T-cell (primary cell): ENCODE measurements at places on chromosomes 3 and 15.

- DNase-seq: peak; percentile 28
- H3K27me3 ChIP-seq: no peaks in the 10 kb centered on the region
- no peaks in the 10 kb centered on the region for H3K36me3 ChIP-seq
These were observed 1.7 kb downstream of the P2RY14 start for GRCh38 chr3:151276687-151277042.

- no peak overlapping the region for H3K4me3 ChIP-seq
- H3K27ac ChIP-seq: no peak overlapping the region
- no peak for DNase-seq
- no peaks in the 10 kb centered on the region for H3K4me1 ChIP-seq
These were observed 38.5 kb upstream of the FOXP1 start for GRCh38 chr3:71621825-71622537.

- no peak overlapping the region for H3K4me3 ChIP-seq
- peak; percentile 71 for DNase-seq
- H3K27me3 ChIP-seq: no peaks in the 10 kb centered on the region
These were observed 58.2 kb downstream of the RAB7A start for GRCh38 chr3:128784232-128784631.

DNA sequence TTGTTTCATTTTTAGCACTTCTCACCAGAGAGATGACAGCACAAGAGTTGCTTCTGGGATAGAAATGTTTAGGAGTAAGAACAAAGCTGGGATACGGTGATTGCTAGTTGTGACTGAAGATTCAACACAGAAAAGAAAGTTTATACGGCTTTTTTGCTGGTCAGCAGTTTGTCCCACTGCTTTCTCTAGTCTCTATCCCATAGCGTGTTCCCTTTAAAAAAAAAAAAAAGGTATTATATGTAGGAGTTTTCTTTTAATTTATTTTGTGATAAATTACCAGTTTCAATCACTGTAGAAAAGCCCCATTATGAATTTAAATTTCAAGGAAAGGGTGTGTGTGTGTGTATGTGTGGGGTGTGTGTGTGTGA is 48.0 kb downstream of the PGPEP1L start:
- H3K4me3 ChIP-seq: no peak overlapping the region
- H3K4me1 ChIP-seq: no peaks in the 10 kb centered on the region
- H3K36me3 ChIP-seq: peaks cover 26% of the 10 kb centered on the region
- DNase-seq: no peak
- no peaks in the 10 kb centered on the region for H3K27me3 ChIP-seq
- H3K27ac ChIP-seq: no peak overlapping the region

GRCh38 chr3:88364926-88365325 is 215.2 kb downstream of the C3orf38 start:
- no peak overlapping the region for H3K27ac ChIP-seq
- H3K4me3 ChIP-seq: no peak overlapping the region
- no peaks in the 10 kb centered on the region for H3K4me1 ChIP-seq
- H3K27me3 ChIP-seq: no peaks in the 10 kb centered on the region
- H3K36me3 ChIP-seq: no peaks in the 10 kb centered on the region

DNA sequence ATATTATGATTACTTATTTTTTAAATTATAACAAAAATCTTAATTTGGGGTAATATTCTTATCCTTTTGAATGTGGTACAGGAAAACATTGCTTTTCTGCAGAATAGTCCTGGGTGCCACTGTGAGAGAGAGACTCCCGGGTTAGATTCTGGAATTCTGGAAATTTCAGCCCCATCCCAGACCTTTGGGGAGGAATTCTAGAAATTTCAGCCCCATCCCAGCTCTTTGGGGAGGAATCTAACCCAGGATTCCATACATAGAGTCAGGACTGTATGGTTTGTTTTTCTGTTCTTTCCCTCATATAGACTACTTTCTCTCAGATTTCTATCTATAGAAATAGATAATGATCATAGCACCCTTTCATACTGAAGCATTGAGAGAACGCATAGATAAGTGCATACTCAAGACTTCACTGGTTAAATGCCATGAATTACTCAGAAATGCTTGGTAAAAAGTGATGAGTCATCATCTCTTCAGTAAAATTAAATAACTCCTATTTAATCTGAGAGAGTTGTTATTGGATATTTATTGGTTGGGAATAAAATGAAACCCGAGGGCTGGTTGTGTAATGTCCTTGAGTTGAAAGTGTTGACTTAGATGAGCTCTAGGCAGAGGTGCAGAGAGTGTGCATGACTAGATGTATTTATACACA is 8.3 kb downstream of the EIF2AK4 start:
- H3K27ac ChIP-seq: no peak overlapping the region
- H3K4me3 ChIP-seq: no peak overlapping the region
- H3K27me3 ChIP-seq: no peaks in the 10 kb centered on the region
- DNase-seq: no peak
- H3K4me1 ChIP-seq: no peaks in the 10 kb centered on the region

DNA sequence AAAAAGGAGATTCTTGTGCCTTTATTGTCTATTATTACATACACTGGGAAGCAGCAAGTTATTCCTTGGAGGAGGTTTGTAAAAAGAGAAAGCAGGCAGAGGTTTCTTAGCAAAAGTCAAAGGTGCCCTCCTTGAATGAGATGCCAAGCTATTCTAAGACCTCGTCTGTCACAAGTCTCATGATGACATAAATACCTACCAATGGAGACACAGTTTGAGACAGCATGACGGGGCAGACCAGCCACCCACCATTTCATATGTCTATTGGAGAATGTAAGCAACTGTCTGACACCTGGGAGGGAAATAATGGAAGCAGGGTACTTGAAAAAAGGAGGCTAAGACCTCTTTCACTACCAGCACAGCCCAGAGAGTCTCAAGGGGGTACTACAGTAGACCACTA is 2.2 kb downstream of the RGMA start:
- H3K27me3 ChIP-seq: peaks cover 2% of the 10 kb centered on the region
- no peak for DNase-seq
- H3K4me3 ChIP-seq: no peak overlapping the region
- H3K4me1 ChIP-seq: peaks cover 21% of the 10 kb centered on the region

- no peak overlapping the region for H3K4me3 ChIP-seq
- H3K27ac ChIP-seq: no peak overlapping the region
- H3K36me3 ChIP-seq: no peaks in the 10 kb centered on the region
- H3K4me1 ChIP-seq: no peaks in the 10 kb centered on the region
These were observed 8.3 kb upstream of the GREM1 start for GRCh38 chr15:32709295-32710033.

DNA sequence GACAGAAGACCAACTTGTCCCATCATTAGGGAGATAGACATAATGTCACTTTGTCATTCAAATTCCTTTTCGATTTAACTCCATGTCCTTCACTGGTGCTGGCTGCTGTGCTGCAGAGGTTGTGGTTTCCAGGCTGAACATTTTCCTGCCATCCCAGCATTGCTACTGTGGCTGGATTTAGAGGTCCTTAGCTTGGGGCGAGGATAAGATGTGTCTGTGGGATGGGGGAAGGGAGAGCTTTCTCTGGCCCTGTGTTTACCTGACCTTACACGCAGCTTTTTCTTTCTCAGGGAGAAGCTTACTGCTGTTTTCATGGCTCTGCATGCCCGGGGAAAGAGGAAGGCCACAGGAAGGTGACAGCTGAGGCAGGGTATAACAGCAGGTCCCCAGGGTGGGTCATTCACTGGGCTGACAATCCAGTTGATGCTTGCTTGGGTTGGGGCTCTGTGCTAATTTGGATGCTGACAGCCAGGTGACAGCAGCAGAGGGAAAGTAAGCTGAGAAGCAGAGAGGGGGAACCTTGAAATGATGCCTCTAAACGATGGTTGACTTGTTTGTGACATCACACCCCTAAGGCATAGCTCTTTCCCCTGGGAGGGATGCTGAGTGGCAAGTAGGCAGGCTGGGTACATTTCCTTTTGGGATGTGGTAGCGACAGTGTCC is 326.9 kb upstream of the CTNNB1 start:
- no peaks in the 10 kb centered on the region for H3K4me1 ChIP-seq
- H3K27ac ChIP-seq: no peak overlapping the region
- DNase-seq: no peak
- no peaks in the 10 kb centered on the region for H3K36me3 ChIP-seq
- no peak overlapping the region for H3K4me3 ChIP-seq

GRCh38 chr3:150763841-150764483 is 993 bp upstream of the SIAH2 start:
- DNase-seq: peak; percentile 49
- H3K4me1 ChIP-seq: peaks cover 30% of the 10 kb centered on the region
- H3K27me3 ChIP-seq: no peaks in the 10 kb centered on the region
- no peaks in the 10 kb centered on the region for H3K36me3 ChIP-seq
- H3K27ac ChIP-seq: peak overlapping the region; percentile 97
- H3K4me3 ChIP-seq: peak overlapping the region; percentile 73

DNA sequence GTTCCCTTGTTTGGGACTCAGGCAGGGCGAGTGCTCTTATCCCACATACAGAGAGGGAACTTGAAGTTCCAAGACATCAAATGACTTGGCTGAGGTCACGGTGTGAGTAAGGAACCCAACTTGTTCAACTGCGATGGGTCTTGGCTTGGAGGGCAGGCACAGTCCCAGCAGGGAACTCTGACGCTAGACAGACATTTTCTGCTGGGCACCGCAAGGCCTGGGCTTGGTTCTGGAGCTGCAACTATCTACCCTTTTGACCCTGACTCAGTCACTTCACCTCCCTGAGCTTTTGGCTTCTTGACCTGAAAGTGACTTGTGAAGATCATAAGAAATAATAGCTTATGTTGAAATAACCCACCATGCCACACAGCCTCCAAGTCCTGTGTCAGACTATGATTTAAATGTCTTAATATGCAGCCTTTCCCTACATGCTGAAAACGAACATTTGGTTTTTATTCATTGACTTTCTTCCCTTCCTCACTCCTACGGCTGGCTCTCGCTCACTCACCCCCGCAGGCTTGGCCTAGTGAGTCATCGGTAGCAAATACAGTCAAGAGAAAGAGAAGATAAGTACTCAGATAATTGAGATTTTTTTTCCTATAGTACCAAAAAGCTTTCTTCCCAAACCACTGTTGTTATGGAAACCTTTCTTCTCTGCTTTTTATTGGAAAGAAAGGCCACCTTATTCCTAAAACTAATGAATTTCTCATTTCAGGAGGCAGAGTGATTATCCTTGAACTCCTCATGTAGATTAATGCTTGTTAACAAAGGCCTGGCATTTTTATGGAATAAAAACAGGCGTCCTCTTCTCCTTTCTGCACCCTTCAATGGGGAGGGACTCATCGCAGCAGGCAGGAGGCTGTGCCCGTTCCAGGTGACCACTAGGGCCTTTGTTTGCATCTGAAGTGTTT is 178.4 kb downstream of the ATP10A start:
- no peak overlapping the region for H3K27ac ChIP-seq
- H3K4me1 ChIP-seq: no peaks in the 10 kb centered on the region
- H3K36me3 ChIP-seq: peaks cover 20% of the 10 kb centered on the region
- DNase-seq: no peak

DNA sequence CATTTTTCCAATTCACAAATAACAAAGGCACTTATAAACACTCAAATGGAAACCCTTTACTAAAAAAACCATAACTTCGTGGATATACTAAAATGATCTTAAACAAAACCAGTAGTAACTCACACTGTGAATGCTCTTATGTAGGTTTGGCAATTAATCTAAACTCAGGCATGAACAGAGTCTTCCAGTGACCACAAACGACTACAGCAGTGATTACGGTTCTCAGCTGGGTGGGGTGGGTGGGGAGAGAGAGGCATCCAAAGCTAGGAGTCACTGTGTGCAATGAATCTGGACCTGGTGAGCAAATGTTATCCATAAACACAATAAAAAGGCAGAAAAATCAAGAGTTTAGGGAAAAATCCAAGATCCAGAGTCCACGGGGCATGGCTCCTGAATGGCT is 21.3 kb downstream of the SLC12A8 start:
- peaks cover 5% of the 10 kb centered on the region for H3K27me3 ChIP-seq
- H3K4me1 ChIP-seq: no peaks in the 10 kb centered on the region
- no peak overlapping the region for H3K4me3 ChIP-seq
- DNase-seq: no peak
